Tibial artery (tissue), 4 donors: ENCODE measurements at places on chromosomes 11 and 22.

DNA sequence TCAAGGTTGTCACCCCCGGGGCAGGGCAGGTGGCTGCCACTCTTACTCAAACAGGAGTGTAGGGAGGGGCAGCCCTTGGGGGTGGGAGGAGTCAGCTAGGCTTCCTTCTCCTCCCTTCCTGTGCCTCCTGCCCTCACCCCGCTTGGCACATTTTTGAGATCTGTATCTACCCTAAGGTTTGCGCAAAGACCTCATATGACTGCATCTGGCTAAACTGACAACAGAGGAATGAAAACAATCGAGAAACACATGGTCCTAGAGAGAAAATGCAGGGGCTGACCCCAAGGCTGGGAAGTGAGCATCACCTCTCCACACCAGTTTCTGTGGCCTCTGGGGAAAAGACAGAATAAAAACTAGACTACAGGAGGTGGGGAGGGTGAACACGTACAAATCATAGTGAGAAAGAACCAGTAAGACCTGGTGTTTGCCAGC lies 28.1 kb downstream of the IGSF9B start:
- H3K36me3 ChIP-seq = peaks cover 41% of the 10 kb centered on the region
- DNase-seq = no peak
- H3K4me3 ChIP-seq = no peak overlapping the region
- no peak overlapping the region for H3K27ac ChIP-seq
- H3K4me1 ChIP-seq = no peaks in the 10 kb centered on the region

- H3K27ac ChIP-seq = no peak overlapping the region
- no peaks in the 10 kb centered on the region for H3K36me3 ChIP-seq
- no peaks in the 10 kb centered on the region for H3K27me3 ChIP-seq
- no peak for DNase-seq
- H3K4me3 ChIP-seq = no peak overlapping the region
Measured at GRCh38 chr11:68138237-68138636, 17.0 kb upstream of the CHKA start.

DNA sequence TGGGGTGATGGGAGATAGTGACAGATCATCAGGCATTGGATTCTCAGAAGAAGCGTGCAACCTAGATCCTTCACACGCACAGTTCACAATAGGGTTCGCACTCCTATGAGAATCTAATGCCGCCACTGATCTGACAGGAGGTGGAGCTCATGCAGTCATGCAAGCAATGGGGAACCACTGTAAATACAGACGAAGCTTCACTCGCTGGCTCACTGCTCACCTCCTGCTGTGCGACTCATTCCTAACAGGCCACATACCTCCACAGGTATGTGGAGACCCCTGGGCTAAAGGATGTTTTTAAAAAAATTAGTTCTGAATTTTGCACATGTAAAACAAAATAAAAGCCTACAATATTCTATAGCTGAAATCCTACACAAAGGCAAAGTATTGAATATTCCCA lies 20.5 kb upstream of the TEAD1 start:
- H3K4me3 ChIP-seq = no peak overlapping the region
- no peaks in the 10 kb centered on the region for H3K4me1 ChIP-seq
- H3K27me3 ChIP-seq = no peaks in the 10 kb centered on the region

GRCh38 chr11:56922421-56922820 lies 66.3 kb upstream of the OR5AK2 start:
- H3K4me1 ChIP-seq = no peaks in the 10 kb centered on the region
- DNase-seq = no peak

DNA sequence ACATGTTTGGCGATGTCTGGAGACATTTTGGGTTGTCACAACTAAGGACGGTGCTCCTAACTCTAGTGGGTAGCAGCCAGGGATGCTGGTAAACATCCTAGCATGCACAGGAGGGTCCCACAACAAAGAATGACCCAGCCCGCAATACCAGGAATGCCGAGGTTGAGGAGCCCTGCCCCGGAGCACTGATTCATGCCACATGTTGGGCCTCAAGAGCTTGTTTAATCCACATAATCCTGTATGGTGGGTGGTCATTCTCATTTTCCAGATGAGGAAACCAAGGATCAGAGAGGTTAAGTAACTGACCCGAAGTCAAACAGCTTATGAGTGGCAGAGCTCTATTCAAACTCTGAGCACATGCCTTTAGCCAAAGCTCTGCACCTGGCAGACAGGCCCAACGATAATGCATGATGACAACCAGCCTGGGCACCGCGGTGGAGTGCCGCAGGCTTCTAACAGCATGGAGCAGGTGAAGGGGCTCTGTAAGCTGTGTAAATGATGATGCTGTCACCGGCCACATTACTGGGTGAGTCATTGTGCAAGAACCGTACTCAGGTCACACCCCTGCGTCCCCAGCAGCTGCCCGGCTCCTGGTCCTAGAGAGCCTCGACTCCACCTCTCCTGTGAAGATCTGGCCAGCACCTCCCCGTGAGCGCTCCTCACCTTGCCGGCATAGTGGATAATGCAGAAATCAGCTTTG lies 58.6 kb downstream of the APOL1 start:
- peaks cover 96% of the 10 kb centered on the region for H3K36me3 ChIP-seq
- H3K27ac ChIP-seq = peak overlapping the region; percentile 10
- H3K4me3 ChIP-seq = no peak overlapping the region

DNA sequence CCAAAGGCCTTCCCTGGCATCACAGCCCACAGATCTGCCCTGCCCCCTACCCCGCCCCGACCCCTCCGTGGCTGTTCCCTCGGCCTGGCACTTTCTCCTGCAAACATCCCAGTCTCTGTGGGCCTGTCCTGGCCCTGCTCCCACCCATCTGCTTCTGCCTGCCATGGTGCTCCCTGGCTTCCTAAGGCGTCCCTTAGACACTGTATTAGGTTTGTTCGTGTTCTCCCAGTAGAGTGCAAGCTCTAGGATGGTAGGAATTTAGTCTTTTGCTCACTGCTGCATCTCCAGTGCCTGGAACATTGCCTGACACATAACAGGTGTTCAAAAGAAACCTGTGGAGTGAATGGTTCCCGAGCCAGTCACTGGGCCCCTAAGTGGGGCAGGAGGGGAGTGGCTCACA lies 69.6 kb upstream of the PITPNB start:
- DNase-seq = peak; percentile 50
- H3K27ac ChIP-seq = no peak overlapping the region
- H3K4me1 ChIP-seq = peaks cover 7% of the 10 kb centered on the region
- no peak overlapping the region for H3K4me3 ChIP-seq
- H3K36me3 ChIP-seq = peaks cover 98% of the 10 kb centered on the region

DNA sequence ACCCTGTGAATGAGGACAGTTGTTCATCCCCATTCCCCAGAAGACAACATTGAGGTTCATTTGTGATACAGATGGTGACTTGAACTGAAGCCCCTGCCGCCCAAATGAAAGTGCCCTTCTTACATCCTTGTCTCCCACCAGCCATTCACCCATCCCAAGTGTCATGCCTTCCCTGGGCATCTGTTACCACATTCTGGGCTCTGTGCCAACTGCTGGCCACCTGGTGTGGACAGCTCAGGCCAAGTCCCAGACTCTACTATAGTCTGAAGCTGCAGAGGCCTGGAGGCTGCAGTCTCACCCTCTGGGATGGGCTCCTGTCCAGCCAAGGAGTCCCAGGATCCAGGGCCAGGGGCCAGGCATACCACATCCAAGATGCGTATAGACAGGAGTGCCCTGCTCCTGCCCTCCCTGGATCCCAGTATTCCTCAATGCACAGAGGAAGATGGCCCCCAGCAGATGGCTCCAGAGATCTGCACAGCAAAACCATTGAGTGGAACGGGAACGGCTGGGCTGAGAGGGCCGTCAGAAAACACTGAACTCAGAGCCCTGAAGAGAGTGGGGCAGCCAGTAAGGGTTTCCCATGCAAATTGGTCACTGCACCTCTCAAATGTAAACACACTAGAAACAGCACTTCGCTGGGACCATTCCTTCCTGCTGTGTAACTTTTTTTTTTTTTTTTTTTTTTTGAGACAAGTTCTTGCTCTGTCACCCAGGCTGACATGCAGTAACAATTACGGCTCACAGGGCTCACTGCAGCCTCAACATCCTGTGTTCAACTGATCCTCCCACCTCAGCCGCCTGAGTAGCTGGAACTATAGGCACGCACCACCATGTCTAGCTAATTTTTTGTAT lies 22.8 kb downstream of the ARRB1 start:
- no peaks in the 10 kb centered on the region for H3K27me3 ChIP-seq
- no peak overlapping the region for H3K27ac ChIP-seq
- no peaks in the 10 kb centered on the region for H3K4me1 ChIP-seq
- peak; percentile 82 for DNase-seq
- H3K36me3 ChIP-seq = no peaks in the 10 kb centered on the region

GRCh38 chr11:63683133-63683991 lies 2.1 kb downstream of the RTN3 start:
- no peak for DNase-seq
- no peaks in the 10 kb centered on the region for H3K4me1 ChIP-seq
- peak overlapping the region; percentile 84 for H3K4me3 ChIP-seq
- peak overlapping the region; percentile 97 for H3K27ac ChIP-seq
- no peaks in the 10 kb centered on the region for H3K27me3 ChIP-seq
- no peaks in the 10 kb centered on the region for H3K36me3 ChIP-seq

DNA sequence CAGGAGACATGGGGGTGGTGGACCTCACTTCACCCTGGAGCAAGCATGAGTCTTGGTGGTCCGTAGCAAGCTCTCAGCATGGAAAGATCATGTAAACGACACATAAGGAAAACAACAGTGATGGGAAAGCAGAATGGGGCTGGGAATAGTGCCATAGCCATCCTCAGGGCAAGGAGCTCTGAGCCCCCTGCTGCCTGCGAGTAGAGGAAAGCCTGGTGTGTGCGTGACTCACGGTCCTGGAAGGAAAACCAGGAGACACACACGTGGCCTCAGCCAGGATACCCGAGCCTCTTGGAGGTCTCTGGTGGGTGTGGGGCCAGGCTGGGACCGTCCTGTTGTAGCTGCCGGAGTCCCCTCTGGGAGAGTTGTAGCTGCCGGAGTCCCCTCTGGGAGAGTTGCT lies 12.4 kb downstream of the SHANK3 start:
- H3K27me3 ChIP-seq = no peaks in the 10 kb centered on the region
- H3K4me1 ChIP-seq = no peaks in the 10 kb centered on the region
- no peaks in the 10 kb centered on the region for H3K36me3 ChIP-seq
- H3K4me3 ChIP-seq = no peak overlapping the region
- no peak for DNase-seq
- H3K27ac ChIP-seq = no peak overlapping the region

DNA sequence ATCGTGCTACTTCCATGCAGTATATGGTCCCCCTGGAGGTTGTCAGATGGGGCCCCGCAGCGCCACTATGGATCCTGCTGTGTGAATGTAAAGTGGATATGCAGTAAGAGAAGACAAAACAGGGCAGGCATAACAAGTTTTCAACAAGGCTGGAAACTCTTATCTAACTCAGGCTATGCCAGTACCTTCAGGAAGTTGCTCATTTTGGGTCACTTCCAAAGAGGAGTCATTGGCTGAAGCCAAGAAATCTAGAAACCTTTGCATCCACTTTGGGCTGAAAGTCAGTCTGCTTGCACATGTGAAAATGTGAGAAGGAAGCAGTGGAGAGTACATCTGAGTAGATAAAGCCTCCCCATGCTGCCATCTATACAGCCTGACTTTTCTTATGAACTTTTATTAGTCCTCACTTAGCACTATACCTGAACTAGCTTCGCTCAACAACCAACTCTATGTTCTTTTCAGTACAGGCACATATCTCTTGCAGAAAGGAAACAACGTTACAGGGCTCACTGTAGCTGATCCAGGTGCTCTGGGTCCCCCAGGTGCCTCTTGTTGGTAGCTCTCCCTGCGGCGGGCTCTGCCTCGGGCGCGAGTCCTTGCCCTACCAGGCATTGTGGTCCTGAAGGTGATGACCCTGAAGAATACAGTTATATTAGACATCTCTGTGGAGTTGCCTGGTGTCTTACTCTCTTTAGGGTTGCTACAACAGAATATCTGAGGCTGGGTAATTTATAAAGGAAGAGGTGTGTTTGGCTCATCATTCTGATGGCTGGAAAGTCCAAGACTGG lies 12.4 kb downstream of the PIWIL3 start:
- no peak overlapping the region for H3K4me3 ChIP-seq
- no peak for DNase-seq
- no peak overlapping the region for H3K27ac ChIP-seq
- H3K36me3 ChIP-seq = no peaks in the 10 kb centered on the region
- H3K27me3 ChIP-seq = peaks cover 28% of the 10 kb centered on the region

DNA sequence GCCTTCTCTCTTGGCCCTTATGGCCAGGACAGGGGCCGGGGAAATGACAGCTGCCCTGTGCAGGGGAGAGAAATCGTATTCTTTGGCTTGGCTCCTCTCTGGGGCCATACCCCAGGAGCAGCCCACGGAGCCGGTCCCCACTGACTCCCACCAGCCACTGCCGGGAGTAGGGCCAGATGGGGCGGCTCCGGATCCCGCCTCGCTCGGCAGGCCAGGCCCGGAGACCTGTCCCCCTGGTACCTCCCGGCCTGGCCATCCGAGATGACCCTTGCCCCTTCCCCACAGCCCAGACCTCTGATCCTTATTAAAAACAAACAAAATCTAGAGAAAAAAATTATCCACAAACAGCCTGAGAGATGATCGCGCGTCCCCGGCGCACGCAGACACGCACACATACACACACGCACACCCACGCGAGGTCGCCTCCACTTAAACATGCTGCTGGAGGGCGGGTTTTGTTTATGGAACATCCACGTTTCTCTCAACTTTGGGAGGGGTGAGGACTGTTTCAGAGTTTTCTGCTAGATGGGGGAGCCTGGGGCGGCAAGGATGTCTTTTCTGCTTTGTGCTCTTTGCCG lies 59.1 kb downstream of the IGLL1 start:
- peak overlapping the region; percentile 55 for H3K4me3 ChIP-seq
- H3K27ac ChIP-seq = peak overlapping the region; percentile 100
- DNase-seq = no peak

DNA sequence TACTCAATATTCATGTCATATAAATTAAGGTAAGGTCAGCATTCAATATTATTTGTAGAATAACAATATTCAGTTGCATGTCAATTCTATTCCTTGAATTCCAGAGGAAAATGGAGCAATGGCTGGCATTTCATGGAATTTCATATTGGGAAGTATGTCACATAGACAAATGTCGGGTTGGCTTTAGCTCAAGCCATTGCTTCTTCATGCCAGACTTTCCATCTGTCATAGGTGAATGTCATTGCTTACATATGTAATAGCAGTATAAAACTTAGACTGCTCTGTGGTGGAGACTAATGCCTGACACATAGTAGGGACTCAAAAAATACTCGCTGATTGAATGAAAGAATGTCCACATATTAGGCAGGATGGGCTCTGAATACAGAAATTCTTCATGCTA lies 509.6 kb upstream of the CHORDC1 start:
- no peaks in the 10 kb centered on the region for H3K27me3 ChIP-seq
- DNase-seq = no peak

GRCh38 chr11:86695373-86695772 lies 23.0 kb upstream of the ME3 start:
- H3K4me1 ChIP-seq = peaks cover 7% of the 10 kb centered on the region
- DNase-seq = no peak
- H3K27me3 ChIP-seq = no peaks in the 10 kb centered on the region
- no peak overlapping the region for H3K4me3 ChIP-seq
- no peaks in the 10 kb centered on the region for H3K36me3 ChIP-seq
- peak overlapping the region; percentile 6 for H3K27ac ChIP-seq

GRCh38 chr11:68546555-68546954 lies 86.0 kb downstream of the PPP6R3 start:
- DNase-seq = no peak
- no peak overlapping the region for H3K4me3 ChIP-seq
- peaks cover 36% of the 10 kb centered on the region for H3K36me3 ChIP-seq

- H3K36me3 ChIP-seq = no peaks in the 10 kb centered on the region
- H3K4me3 ChIP-seq = no peak overlapping the region
- H3K27me3 ChIP-seq = no peaks in the 10 kb centered on the region
- no peaks in the 10 kb centered on the region for H3K4me1 ChIP-seq
Measured at GRCh38 chr11:83661491-83662350, 375.6 kb upstream of the CCDC90B start.

GRCh38 chr11:10498022-10498400 lies 42.9 kb downstream of the AMPD3 start:
- no peaks in the 10 kb centered on the region for H3K36me3 ChIP-seq
- H3K4me3 ChIP-seq = no peak overlapping the region
- DNase-seq = no peak
- H3K27ac ChIP-seq = no peak overlapping the region
- no peaks in the 10 kb centered on the region for H3K27me3 ChIP-seq
